Esophagus squamous epithelium (tissue), 5 donors: ENCODE measurements at places on chromosomes 11 and 22. TPM values are rescaled to one million over a fixed set of nuclear protein-coding genes. Genes with fewer than 3 reads are reported as not detected.

DNA sequence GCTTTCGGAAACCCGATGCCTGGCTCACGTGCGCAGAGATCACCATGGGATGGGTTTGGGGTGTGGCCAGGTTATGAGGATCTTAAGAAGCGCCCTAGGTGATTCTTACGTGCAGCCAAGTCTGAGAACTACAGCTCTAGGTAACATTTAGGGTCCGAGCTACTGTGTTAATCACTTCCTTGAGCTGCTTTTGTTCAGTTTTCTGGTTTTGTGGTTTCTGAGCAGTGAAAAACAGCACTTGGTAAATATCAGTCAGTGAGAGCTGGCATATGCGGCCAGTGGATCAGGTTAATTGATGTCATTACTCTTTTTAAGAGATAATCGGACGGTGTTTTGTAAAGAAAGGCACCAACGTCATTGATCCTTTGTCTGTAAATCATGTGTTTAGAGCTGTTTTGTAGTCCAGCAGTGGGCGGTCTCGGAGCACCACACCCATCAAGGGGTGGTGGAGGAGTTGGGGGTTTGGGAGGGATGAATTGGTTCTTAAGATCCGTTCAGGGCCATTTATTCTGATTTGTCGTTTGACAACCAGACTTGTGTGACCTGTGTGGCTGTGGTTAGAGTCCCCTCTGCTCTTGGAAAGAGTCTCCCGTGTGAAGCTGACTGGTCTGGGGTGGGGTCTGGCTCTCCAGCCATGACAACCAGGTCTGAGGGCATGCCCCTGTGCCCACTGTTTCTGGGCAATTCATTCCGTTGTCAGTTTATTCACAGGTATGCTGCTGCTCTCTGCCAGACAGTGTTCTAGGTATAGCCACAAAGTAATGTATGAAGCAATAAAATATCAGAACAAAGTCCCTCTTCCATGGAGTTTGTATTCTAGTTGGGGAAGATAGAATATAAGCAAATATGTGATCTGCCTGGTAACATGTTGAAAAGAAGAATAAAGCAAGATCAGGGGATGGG lies 61.9 kb upstream of the SORL1-AS1 start:
- no peak for DNase-seq

GRCh38 chr11:128324531-128325141 lies 262.7 kb downstream of the ETS1 start:
- no peak for DNase-seq

Gene FAM89B
- 12.0 TPM for total RNA-seq

DNA sequence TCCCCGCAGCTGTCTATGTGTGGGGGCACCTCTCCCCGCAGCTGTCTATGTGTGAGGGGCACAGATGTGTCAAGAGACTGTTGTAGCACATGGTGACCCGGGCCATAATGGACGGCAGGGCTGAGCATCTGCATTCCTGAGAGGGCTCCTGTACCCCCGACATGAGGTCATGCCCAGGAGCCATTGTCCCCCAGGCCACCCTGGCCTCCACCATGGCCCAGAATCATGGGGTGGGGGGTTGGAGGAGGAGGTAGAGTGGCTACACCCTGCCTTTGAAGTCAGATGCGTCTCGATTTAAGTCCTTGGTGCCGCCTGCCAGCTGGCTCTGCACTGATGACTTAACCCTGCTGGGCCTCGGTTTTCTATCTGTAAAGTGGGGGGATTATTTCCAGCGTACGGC lies 49.1 kb downstream of the ARHGAP8 start:
- no peak for DNase-seq

- DNase-seq: no peak
Observed at GRCh38 chr11:11046781-11047180, 188.9 kb upstream of the ZBED5 start.

- DNase-seq: no peak
Observed at GRCh38 chr11:94017446-94017845, 3.7 kb upstream of the HEPHL1 start.

- DNase-seq: no peak
Observed at GRCh38 chr11:28447226-28447625, 339.0 kb downstream of the METTL15 start.

Gene DGCR6L
- total RNA-seq: 46.3 TPM

Gene CPT1B
- total RNA-seq: 17.6 TPM
